Coronary artery (tissue), 2 donors: ENCODE measurements at places on chromosomes 4 and X.

DNA sequence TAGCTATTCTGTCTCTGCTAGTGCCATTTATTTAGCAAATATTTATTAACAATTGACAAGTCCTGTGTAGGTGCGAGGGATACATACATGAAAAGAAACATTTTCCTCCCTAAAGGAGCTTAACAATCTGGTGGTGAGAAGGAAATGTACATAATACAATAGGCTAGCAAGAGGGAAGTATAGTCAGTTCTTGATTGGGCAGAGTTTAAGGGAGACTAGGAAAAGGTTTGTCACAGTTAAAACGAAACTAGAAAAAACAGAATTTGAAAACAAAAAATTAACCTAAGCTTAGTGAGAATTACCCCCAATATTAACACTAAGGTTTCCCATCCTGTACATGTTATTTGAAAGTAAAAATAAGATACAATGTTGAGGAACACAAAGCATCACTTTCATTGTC is 8.6 kb upstream of the MAML3 start:
- DNase-seq, result no peak

DNA sequence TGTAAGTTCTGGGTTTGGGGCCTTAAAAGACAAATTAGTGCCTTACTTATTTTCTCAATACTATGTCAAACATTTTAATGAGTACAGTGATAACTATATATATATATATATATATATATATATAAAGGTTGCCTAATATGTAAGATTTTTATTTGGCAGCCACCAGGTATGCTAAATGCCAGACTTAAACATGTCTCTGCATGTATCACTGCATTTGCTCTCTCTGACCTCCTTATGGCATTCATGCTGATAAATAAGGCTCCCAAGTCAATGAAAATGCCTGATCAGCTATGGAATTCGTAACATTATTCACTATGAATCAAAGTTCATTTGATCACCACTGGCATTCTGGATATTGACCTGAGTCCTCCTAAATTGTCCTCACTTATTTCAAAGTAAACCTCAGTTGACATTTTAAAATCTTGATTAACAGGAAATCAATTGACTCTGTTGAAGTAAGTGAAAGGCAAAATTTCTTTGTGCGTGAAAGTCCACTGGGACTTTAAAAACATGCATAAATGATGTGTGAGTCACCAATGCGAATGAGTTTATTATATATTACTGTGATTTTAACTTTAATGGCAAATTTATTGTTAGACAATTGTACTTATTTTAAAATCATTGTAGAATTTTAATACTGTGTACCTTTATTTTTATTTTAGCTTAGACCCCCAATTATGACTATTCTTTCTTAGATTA is 29.2 kb upstream of the AREG start:
- no peak for DNase-seq

GRCh38 chr4:97998203-97998602 is 145.1 kb downstream of the STPG2 start:
- no peak for DNase-seq

- no peak for DNase-seq
Measured at GRCh38 chrX:20454117-20454516, 187.4 kb upstream of the RPS6KA3 start.

DNA sequence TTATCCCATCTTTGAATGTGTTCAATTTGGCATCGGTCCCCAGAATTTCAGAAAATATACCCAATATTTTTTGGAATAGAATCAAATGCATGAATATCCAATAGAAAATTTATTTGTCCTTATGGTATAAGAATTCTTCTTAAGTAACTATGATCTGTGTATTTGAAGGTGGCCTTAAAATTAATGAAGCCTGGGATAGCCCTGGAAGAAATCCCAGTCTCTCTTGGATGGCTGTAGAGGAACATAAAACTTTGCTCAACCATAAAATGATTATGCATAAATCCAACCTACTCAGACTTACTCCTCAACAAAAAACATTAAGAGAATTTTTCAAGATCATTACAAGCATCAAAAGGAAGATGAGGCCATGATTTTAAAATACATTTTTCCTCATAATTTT is 269.4 kb upstream of the SMIM31 start:
- no peak for DNase-seq

DNA sequence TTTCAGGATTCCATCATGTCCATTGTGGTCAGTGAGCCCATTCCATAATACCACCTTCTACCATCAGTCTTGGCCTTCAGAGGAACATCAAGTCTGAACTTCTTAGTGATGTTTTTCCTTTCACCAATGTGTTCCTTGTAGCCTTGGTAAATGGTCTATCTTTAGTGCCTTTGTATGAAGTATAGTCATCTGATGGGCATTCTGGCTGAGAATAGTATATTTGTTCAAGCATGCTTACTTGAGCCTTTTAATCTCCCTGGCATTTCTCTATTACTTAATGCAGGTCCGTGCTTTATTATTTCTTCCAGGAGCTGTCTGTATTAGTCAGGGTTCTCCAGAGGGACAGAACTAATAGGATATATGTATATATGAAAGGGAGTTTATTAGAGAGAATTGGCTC is 99.7 kb downstream of the TLL1 start:
- DNase-seq, result no peak

GRCh38 chr4:57426779-57427395 is 316.7 kb upstream of the IGFBP7 start:
- no peak for DNase-seq

- DNase-seq, result no peak
Measured at GRCh38 chr4:61427818-61428495, 227.8 kb downstream of the ADGRL3 start.

DNA sequence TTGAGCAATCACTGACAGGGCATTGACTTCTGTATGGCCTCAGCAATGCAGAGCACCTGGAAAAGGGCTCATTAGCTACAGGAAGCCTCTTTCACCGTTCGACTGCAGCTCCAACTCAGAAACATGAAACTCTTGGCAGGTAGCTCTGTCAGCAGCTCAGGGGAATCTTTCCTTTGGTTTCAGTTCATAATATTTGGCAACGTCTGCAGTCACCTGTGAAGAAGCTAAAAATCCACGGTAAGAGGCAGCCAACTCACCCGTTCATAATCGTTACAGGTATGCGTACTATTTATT is 354.9 kb downstream of the CAMK2D start:
- DNase-seq, result no peak

DNA sequence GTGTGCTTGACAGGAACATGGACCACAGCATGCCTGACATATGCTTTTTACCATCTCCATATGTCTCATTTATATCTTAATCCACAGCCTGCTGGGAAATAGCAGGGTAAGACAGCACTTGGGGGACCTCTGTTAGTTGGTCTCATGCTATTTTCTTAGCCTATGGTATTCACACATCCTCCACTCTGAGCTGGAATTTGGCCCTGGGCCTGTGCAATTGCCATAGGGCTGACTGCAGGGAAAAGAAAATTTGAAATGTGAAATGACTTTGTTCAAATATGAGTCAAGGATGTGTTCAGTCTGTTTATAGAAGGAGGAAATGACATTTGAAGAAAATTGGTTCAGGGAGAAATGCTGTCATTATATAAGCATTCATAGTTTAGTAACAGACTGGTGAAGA is 9.6 kb upstream of the MAP7D3 start:
- DNase-seq, result no peak

GRCh38 chr4:8916351-8916885 is 44.8 kb upstream of the HMX1 start:
- DNase-seq, result peak; percentile 49

GRCh38 chrX:16484338-16484737 is 165.6 kb upstream of the S100G start:
- no peak for DNase-seq

DNA sequence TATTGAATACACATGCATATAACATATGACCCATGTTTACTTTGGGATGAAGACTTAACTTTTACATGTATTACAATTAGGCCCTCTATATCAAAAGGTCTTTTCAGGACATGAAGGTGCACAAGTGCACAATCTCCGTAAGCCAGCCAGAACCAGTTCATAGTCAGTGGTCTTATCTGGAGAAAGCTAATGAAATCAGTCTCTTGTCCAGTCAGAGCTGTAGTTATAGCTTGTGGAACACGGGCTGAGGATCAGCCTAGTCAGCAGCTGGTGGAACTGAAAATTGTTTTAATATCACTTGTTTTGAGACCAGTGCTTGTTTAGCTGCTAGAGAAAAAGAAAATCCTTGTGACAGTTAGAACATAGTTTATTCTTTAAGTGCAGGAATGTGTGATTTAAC is 197.9 kb downstream of the IL13RA2 start:
- DNase-seq, result no peak

- peak; percentile 22 for DNase-seq
Measured at GRCh38 chrX:151750511-151750910, 16.0 kb downstream of the CNGA2 start.
